ENCODE measurements at places on chromosomes 7 and 10. TPM values are rescaled to one million over a fixed set of nuclear protein-coding genes. Genes with fewer than 3 reads are reported as not detected.

Gene YAE1
- 20.6 TPM for total RNA-seq

Gene RBAK
- 7.1 TPM for total RNA-seq

Gene CDHR3
- total RNA-seq = 5.2 TPM

Gene PRSS37
- total RNA-seq = not detected

Gene CEP55
- 56.8 TPM for total RNA-seq

Gene CALML3
- not detected for total RNA-seq

Gene LLCFC1
- total RNA-seq = not detected

Gene PRKG1
- not detected for total RNA-seq

Gene CPN1
- total RNA-seq = 0.16 TPM

Gene DYNC1I1
- total RNA-seq = not detected

Gene CCDC172
- not detected for total RNA-seq

Gene ASB4
- 0.15 TPM for total RNA-seq

Gene MACC1
- not detected for total RNA-seq

Gene CALHM3
- total RNA-seq = 0.45 TPM
